ENCODE measurements at places on chromosomes 3 and 15. TPM values are rescaled to one million over a fixed set of nuclear protein-coding genes. Genes with fewer than 3 reads are reported as not detected.

The TRIM59 gene
- total RNA-seq: 25.3 TPM

The HLTF gene
- total RNA-seq: 57.0 TPM

The MB21D2 gene
- total RNA-seq: 2.2 TPM

The TMEM207 gene
- total RNA-seq: not detected

The CPLX3 gene
- not detected for total RNA-seq

The RTP3 gene
- not detected for total RNA-seq

The BOC gene
- 5.0 TPM for total RNA-seq

The FANCD2OS gene
- total RNA-seq: not detected

The ARHGAP11A gene
- total RNA-seq: 21.5 TPM

The ACKR4 gene
- total RNA-seq: 157 TPM

The LRRC34 gene
- 3.4 TPM for total RNA-seq

The A4GNT gene
- total RNA-seq: not detected
